ENCODE measurements at places on chromosomes 13 and 19. TPM values are rescaled to one million over a fixed set of nuclear protein-coding genes. Genes with fewer than 3 reads are reported as not detected.

GRCh38 chr19:47798904-47799266, 5.5 kb downstream of the TPRX1 start:
- peaks cover 5% of the 10 kb centered on the region for H3K27me3 ChIP-seq
- no peak overlapping the region for H3K4me3 ChIP-seq
- peaks cover 1% of the 10 kb centered on the region for H3K36me3 ChIP-seq
- H3K27ac ChIP-seq, result peak overlapping the region; percentile 22

Gene CKAP2
- 49.4 TPM for total RNA-seq

Gene F7
- total RNA-seq, result 7.3 TPM

GRCh38 chr13:40126306-40127085, 471.0 kb downstream of the COG6 start:
- H3K4me3 ChIP-seq, result no peak overlapping the region
- peaks cover 2% of the 10 kb centered on the region for H3K27me3 ChIP-seq
- no peaks in the 10 kb centered on the region for H3K36me3 ChIP-seq
- DNase-seq, result no peak
- H3K4me1 ChIP-seq, result peaks cover 3% of the 10 kb centered on the region

Gene DAPK3
- 105 TPM for total RNA-seq

- H3K27me3 ChIP-seq, result peaks cover 6% of the 10 kb centered on the region
- H3K4me3 ChIP-seq, result no peak overlapping the region
- H3K36me3 ChIP-seq, result no peaks in the 10 kb centered on the region
Observed at GRCh38 chr19:46813839-46814358, 25.5 kb upstream of the SLC1A5 start.

Gene CLEC17A
- not detected for total RNA-seq

- H3K27ac ChIP-seq, result peak overlapping the region; percentile 74
- no peaks in the 10 kb centered on the region for H3K27me3 ChIP-seq
- no peak overlapping the region for H3K4me3 ChIP-seq
Observed at GRCh38 chr19:41299046-41299754, 10.8 kb upstream of the CCDC97 start.

DNA sequence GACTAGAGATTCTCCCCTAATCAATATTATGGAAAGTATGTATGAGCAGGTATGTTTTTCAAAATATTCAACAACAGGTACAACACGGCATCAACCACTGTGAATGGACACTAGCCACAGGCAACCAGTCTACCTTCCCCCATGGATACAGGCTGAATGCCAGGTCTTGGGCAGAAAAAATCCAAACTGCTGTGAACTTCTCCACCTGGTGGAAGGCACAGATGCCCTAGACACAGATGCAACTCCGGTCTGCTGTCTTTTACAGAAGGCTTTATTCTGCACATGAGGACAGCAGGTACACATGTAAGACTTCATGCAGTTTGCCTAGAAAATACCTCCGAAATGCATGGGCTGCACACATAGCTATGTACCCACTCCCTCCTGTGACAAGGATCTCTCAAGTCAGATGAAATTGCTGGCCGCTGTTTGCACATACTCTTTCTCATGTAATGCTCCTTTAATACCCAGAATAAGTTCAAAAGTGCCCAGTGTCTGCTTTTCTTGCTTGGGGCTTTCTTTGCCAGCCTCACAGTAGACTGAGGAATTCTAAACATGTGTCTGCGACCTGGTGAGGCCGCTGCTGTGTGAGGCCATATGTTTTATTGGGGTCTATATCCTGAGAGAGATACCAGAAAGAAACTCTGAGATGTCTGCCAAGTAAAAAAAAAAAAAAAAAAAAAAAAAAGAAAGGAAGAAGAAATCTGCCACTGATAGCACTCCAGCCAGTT, 325.9 kb downstream of the FOXO1 start:
- H3K27me3 ChIP-seq, result no peaks in the 10 kb centered on the region
- no peaks in the 10 kb centered on the region for H3K36me3 ChIP-seq
- no peak overlapping the region for H3K27ac ChIP-seq
- H3K4me3 ChIP-seq, result no peak overlapping the region
- no peak for DNase-seq

Gene CBY2
- not detected for total RNA-seq

DNA sequence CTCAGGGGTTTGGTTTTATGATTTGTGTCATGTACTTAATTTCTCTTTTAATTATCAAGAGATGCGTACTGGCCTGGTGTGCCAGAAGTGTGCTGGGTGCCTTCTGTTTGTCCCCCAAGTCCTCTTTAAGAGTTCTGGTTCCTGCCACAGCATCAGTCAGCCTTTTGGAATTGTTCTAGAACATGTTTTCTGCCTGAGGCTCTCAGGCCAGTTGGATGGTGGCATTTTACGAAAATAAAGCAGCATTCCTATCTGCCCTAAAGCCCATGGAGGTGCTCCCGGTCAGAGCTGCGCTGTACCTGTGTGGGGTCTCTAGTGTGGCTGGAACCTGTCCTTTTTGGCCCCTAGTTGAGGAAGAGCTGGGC, 54.1 kb downstream of the TSSK6 start:
- peaks cover 49% of the 10 kb centered on the region for H3K4me1 ChIP-seq
- H3K27ac ChIP-seq, result peak overlapping the region; percentile 88
- no peaks in the 10 kb centered on the region for H3K27me3 ChIP-seq

Gene CGB3
- not detected for total RNA-seq

Gene POU4F1
- 0.36 TPM for total RNA-seq

- H3K27ac ChIP-seq, result no peak overlapping the region
- H3K36me3 ChIP-seq, result peaks cover 16% of the 10 kb centered on the region
- DNase-seq, result peak; percentile 45
- no peak overlapping the region for H3K4me3 ChIP-seq
Observed at GRCh38 chr19:56309511-56310185, 5.0 kb downstream of the ZSCAN5A start.

GRCh38 chr19:6238256-6238642, 41.5 kb downstream of the MLLT1 start:
- no peaks in the 10 kb centered on the region for H3K27me3 ChIP-seq
- peak overlapping the region; percentile 83 for H3K27ac ChIP-seq
- DNase-seq, result no peak
- peaks cover 1% of the 10 kb centered on the region for H3K36me3 ChIP-seq
- no peak overlapping the region for H3K4me3 ChIP-seq

GRCh38 chr13:87919956-87920355, 248.8 kb downstream of the SLITRK5 start:
- no peak overlapping the region for H3K27ac ChIP-seq
- no peak for DNase-seq
- no peak overlapping the region for H3K4me3 ChIP-seq
- H3K36me3 ChIP-seq, result no peaks in the 10 kb centered on the region
- H3K4me1 ChIP-seq, result peaks cover 4% of the 10 kb centered on the region
- no peaks in the 10 kb centered on the region for H3K27me3 ChIP-seq

DNA sequence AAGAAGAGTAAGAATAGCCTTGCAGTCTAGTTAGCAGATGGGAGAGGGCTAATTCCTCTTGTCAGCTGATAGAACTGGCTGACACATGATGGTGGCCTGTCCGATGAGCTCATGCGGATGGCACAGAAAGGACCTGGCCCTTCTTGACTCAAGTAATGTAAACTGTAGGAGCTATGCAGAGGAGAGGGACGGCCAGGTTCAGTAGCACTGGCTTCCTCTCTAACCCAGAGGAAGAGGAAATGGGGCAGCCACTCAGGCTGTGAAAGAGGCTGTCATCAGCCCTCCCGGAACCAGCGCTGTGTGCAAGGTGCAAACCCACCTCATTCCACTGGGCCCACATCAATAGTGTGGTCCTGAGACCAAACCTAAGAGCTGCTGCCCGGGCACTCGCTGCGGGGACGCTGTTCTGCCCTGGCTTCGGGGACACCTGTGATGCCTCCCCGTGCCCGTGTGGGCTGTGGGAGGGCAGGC, 30.8 kb upstream of the USE1 start:
- H3K27ac ChIP-seq, result peak overlapping the region; percentile 31
- H3K4me3 ChIP-seq, result no peak overlapping the region
- no peaks in the 10 kb centered on the region for H3K27me3 ChIP-seq
- no peak for DNase-seq
- H3K4me1 ChIP-seq, result no peaks in the 10 kb centered on the region

- no peak overlapping the region for H3K27ac ChIP-seq
- no peaks in the 10 kb centered on the region for H3K4me1 ChIP-seq
- H3K36me3 ChIP-seq, result no peaks in the 10 kb centered on the region
- DNase-seq, result no peak
- peaks cover 64% of the 10 kb centered on the region for H3K27me3 ChIP-seq
- no peak overlapping the region for H3K4me3 ChIP-seq
Observed at GRCh38 chr19:19207637-19208572, 3.9 kb upstream of the NCAN start.

- no peak overlapping the region for H3K27ac ChIP-seq
- no peaks in the 10 kb centered on the region for H3K36me3 ChIP-seq
- H3K4me3 ChIP-seq, result no peak overlapping the region
- H3K27me3 ChIP-seq, result peaks cover 12% of the 10 kb centered on the region
- peaks cover 4% of the 10 kb centered on the region for H3K4me1 ChIP-seq
Observed at GRCh38 chr13:67221630-67222226, 8.4 kb downstream of the PCDH9 start.

GRCh38 chr13:100954430-100955305, 280.1 kb upstream of the TMTC4 start:
- H3K27ac ChIP-seq, result no peak overlapping the region
- no peak for DNase-seq
- no peaks in the 10 kb centered on the region for H3K36me3 ChIP-seq
- H3K4me3 ChIP-seq, result no peak overlapping the region

- H3K27ac ChIP-seq, result no peak overlapping the region
- H3K36me3 ChIP-seq, result peaks cover 42% of the 10 kb centered on the region
Observed at GRCh38 chr19:34936184-34936583, 9.5 kb downstream of the ZNF30 start.

- H3K4me1 ChIP-seq, result no peaks in the 10 kb centered on the region
- DNase-seq, result peak; percentile 65
- no peak overlapping the region for H3K27ac ChIP-seq
- H3K36me3 ChIP-seq, result peaks cover 17% of the 10 kb centered on the region
- H3K4me3 ChIP-seq, result no peak overlapping the region
- no peaks in the 10 kb centered on the region for H3K27me3 ChIP-seq
Observed at GRCh38 chr19:43555185-43555770, 20.0 kb downstream of the XRCC1 start.

DNA sequence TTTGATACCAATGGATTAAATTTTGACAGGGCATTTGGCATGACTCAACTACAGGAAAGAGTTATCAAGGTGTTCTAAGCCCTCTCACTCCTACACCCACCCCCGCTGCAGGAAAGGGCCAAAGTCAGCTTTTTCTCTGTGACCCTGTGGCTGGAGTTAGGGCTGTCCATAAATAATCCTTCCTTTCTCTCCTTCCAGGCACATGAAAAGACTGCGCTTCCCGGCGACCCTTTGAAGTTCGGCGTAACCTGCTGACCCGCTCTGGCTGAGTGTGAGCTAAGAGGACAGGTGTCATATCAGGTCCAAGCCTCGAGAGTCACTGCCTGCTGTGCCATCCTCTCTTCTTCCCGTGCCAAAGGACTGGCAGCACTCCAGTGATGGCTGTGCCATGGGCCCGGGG, 25.6 kb downstream of the ZNF114 start:
- H3K27ac ChIP-seq, result no peak overlapping the region
- DNase-seq, result no peak
- peaks cover 12% of the 10 kb centered on the region for H3K27me3 ChIP-seq
- no peak overlapping the region for H3K4me3 ChIP-seq
- H3K4me1 ChIP-seq, result no peaks in the 10 kb centered on the region

GRCh38 chr13:114303700-114304327, 10.5 kb upstream of the CHAMP1 start:
- no peak overlapping the region for H3K4me3 ChIP-seq
- no peak overlapping the region for H3K27ac ChIP-seq
- H3K4me1 ChIP-seq, result peaks cover 9% of the 10 kb centered on the region
- peaks cover 27% of the 10 kb centered on the region for H3K36me3 ChIP-seq

Gene SLC7A9
- total RNA-seq, result 5.4 TPM

- H3K36me3 ChIP-seq, result peaks cover 1% of the 10 kb centered on the region
- H3K27ac ChIP-seq, result peak overlapping the region; percentile 97
- DNase-seq, result no peak
- H3K4me1 ChIP-seq, result peaks cover 50% of the 10 kb centered on the region
- H3K4me3 ChIP-seq, result peak overlapping the region; percentile 72
Observed at GRCh38 chr19:53865918-53866864, 1.5 kb upstream of the MYADM start.

Gene TUBA3C
- total RNA-seq, result not detected

DNA sequence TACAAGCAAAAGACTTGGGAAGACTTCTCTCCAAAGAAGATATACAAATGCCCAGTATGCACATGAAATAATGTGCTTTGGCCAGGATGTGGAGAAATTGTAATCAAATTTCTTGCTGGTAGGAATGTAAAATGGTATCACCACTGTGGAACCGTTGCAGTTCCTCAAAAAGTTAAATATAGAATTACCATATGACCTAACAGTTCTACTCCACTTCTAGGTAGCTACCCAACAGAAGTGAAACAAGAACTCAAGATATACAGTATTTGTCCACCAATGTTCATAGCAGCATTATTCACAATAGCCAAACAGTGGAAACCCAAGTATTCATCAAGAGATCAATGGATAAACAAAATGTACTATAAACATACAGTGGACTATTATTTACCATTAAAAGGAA, 95.0 kb upstream of the KLF5 start:
- no peaks in the 10 kb centered on the region for H3K27me3 ChIP-seq
- DNase-seq, result no peak
- H3K27ac ChIP-seq, result peak overlapping the region; percentile 34

- H3K36me3 ChIP-seq, result no peaks in the 10 kb centered on the region
- peaks cover 12% of the 10 kb centered on the region for H3K27me3 ChIP-seq
- H3K4me3 ChIP-seq, result no peak overlapping the region
Observed at GRCh38 chr19:5480427-5480836, 25.2 kb downstream of the ZNRF4 start.

DNA sequence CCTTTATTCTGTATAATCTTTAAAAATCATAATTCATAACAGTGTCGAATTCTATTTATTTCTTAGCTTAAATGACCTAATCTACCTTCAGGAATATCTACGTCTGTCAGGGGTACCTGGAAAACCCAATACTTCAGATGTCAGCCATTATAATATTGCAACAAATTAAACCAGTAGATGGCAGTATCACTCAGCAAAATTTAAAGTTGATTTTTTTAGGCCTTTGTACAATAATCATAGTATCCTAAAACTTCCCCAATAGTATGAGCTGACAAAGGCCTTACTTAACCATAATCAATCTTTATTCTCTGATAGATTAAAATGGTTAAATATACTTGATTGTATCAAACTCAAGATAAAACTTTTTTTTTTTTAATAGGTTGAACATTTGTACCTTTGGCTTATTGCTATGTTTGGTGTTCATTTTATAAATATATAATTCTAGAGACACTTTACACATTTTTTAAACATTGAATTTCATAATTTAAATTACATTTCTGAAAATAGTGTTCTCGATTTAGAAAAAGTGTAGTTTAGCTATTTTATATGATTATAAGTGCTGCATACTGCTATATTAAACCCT, 830.2 kb upstream of the SPRY2 start:
- no peak overlapping the region for H3K4me3 ChIP-seq
- H3K36me3 ChIP-seq, result no peaks in the 10 kb centered on the region
- H3K4me1 ChIP-seq, result peaks cover 20% of the 10 kb centered on the region
- no peak overlapping the region for H3K27ac ChIP-seq
- DNase-seq, result no peak
- H3K27me3 ChIP-seq, result no peaks in the 10 kb centered on the region

DNA sequence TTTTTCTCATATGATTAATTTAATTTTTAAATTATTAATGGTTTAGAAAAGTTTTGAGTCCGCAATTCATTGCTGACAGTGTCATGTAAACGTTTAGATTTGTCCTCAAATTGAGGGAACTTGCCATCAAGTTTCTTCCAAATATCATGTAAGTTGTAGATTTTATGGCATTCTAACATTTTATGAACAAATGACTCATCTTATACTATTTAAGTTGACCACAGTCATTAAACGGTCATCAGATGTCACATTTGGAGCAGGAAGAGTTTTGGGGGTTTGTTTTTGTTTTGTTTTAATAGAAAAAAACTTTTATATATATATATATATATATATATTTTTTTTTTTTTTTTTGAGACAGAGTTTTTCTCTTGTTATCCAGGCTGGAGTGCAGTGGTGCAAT, 4.3 kb downstream of the ZNF114 start:
- DNase-seq, result no peak
- no peaks in the 10 kb centered on the region for H3K27me3 ChIP-seq
- peaks cover 6% of the 10 kb centered on the region for H3K36me3 ChIP-seq
- H3K4me1 ChIP-seq, result peaks cover 9% of the 10 kb centered on the region
- no peak overlapping the region for H3K4me3 ChIP-seq

All from progenitor cell of endocrine pancreas (in vitro differentiated cells).